ENCODE measurements at places on chromosomes 6 and 20.

GRCh38 chr6:81002126-81002525 is 750.4 kb downstream of the TENT5A start:
- no peak for DNase-seq

DNA sequence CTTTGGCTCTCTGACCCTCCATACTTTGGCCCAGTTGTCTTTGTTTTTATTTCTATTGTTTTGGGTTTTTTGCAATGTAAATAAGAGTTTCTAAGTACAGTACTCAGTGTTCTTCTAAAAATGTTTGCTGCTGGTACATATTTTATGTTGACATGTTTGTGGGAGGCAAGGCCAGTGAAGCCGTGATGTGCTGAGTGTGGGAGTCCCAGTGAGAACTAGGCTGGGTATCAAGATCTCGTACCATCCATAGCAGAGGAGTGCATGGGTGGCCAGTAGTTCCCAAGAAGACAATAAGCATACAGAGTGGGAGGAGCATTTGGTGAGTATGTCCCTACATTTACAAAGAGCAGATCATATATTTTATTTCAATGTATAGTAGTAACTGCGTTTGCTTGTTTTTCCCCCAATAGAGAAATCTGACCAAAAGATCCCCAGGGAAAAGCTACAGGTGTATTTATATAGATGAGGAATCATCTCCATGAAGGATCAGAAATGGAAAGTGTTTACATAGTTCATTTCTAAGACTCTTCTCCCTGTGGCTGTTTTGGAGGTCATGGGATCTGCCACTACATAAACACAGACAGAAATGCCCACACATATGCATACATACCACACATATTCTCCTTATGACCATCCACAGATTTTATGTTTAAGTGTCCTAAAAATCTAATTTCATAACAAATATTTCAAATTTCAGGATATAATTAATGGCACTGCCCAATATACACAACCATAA is 285.9 kb downstream of the ALDH8A1 start:
- DNase-seq, result no peak

GRCh38 chr6:142302421-142303175 is 791 bp downstream of the ADGRG6 start:
- DNase-seq, result no peak

DNA sequence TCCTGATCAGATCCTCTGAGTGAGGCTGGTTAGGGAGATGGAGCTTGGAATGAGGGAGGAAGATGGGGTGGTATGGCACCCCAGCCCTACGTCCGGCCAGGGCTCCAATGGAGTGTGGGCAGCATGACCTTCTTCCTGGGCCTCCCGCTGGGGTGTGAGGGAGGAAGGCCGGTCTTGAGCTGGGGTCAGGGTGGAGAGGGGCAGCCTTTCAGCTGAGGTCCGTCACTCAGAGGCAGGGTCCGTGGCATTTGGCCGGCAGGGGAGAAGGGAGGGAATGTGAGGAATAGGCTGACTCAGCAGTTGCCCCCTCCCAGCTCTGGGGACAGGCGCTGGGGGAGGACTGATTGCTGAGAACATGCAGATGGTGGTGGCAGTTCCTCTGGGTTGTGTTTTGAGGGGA is 25.5 kb upstream of the VEGFA start:
- DNase-seq, result no peak

- DNase-seq, result no peak
Observed at GRCh38 chr6:136085370-136086115, 164.6 kb downstream of the MTFR2 start.

GRCh38 chr6:67629258-67629657 is 1005.8 kb upstream of the ADGRB3 start:
- no peak for DNase-seq

DNA sequence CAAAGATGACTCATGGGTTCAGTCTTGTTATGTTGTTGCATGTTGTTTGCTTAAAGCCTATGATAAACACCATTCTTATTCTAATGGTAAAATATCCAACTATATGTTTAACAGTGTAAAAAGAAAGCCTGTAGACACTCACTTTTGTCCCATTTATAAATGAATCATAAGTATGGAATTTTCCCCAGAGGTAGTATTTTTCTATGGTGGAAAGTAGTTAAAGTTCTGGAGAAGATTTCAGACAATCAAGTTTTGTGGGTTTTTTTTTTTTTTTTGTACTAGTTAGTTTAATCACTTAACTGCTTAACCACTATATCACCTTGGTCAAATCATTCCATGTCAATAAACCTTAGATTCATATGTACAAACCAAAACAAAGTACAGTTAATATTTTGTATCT is 35.8 kb downstream of the PTCHD4 start:
- DNase-seq, result no peak

DNA sequence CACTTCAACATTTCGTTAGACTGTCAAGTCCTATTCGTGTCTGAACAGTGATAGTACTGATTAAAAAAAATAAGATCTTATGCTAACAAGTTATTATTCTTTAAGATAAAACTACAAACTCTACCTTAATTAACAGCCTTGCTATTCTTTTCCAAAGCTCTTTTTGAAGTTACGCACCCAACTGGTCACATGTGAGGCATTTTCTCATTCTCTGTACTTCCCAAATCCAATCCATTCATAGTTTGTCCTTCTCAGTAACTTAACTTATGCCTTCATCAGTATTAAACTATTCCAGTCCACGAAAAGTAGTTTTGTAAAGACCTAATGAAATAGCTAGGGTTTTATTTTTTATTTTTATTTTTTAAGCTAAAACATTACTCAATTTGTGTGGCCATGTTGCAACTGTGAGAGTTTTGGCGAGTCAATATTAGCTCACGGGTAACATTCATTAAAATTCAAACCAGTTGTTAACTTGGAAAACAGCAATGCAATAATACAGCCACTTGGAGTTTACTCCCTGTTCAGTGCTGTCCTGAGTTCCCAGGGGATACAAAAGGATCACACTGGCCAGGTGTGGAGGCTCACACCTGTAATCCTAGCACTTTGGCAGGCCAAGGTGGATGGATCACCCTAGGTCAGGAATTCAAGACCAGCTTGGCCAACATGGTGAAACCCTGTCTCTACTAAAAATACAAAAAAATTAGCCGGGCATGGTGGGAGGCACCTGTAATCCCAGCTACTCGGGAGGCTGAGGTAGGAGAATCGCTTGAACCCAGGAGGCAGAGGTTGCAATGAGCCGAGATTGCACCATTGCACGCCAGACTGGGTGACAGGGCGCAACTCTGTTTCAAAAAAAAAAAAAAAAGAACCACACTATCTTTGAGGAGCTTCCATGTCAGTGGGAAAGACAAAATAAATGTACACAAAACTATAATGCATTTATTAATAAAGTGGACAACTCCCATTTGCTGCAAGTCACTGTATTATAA is 27.9 kb upstream of the EEF1A1 start:
- no peak for DNase-seq

DNA sequence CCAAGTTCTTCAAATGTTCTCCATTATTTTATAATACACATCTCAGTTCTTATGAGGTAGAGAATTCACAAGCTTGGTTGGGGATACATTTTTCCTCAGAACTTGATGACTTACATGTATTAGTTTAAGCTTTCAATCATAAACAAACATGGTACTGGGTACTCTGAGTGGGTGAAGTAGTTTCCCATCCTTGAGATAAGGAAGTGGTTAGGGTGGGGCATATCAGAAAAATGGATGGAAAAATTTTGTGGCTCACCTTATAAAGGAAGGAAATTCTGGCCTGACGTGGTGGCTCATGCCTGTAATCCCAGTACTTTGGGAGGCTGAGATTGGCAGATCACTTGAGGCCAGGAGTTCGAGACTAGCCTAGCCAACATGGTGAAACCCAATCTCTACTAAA is 52.0 kb downstream of the CD164 start:
- no peak for DNase-seq

GRCh38 chr6:136500414-136500813 is 49.8 kb downstream of the MAP7 start:
- no peak for DNase-seq

- peak; percentile 50 for DNase-seq
Observed at GRCh38 chr6:5302220-5302946, 41.1 kb downstream of the FARS2 start.

GRCh38 chr20:47315339-47316056 is 41.0 kb downstream of the ZMYND8 start:
- no peak for DNase-seq

DNA sequence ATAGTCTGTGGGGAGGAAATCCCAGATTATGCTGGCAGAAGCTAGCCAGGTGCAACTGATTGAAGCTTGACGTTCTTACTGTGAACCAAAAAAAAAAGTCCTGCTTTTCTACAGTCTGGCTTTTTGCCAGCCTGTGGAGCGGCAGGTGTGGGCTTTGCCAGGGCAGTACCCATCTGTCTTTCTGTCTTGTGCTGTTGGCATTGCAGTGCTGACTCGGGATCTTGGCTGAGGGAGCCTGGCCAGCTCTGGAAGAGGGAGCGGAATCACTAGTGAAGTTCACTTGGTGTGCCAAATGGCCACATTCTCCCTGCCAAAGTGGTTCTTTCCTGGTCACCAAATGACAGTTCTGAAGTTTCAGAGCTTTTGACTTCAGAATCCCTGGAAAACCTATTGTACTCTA is 5.0 kb downstream of the KIF3B start:
- DNase-seq, result no peak

GRCh38 chr6:113633638-113634037 is 223.5 kb upstream of the MARCKS start:
- no peak for DNase-seq

DNA sequence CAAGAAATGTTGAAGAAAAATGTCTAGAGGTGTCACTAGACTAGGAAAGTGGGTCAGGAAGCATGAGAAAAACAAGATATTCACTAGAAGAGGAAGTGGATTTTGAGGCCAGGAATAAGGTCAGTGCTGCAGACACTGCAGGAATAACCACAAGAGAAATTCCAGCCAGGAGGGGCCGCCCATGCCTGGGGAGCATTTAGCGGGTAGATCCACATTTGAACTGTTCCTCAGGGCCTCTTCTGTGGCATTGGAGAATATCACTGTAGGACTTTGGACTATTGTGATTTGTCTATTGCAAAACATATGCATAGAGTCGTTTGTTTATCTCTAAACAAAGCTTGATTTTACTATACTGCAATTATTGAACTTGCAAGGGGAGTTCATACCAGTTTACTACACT is 49.6 kb upstream of the CCDC28A start:
- no peak for DNase-seq

DNA sequence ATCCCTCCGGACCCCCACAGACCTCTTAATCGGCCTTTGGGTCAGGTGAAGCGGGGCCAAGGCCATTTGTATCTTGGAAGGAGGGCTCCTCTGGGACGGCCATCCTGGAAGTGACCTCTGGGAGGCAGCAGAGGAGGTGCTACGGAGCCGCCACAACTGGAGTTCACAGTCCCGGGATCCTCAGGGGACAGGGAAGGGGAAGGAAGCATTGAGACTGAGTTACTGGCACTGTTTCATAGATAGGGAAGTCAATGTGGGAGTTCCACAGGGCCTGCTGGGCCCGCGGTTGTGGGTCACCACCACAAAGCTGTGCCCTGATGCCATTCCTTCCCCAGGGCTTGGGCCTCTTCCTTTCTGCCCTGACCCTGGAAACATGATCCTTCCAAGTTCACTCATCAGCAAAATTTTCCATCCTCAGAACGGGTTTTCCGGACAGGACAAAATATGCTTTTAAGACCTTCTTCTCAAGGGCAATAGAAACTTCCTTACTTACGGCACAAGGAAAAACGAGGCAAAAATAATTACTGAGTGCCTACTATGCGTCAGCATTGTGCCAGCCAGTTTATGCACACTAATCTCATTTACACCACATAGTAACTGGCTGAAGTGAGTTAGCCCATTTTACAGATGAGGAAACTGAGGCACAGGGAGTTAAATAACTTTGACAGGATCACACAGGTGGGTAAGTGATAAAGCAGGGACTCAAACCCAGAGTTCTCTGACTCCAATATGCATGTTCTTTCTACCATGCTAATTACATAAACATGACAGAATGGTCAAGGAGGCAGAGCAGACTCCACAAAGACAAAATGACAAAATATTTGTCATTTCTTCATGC is 143.8 kb downstream of the UNC5CL start:
- no peak for DNase-seq

DNA sequence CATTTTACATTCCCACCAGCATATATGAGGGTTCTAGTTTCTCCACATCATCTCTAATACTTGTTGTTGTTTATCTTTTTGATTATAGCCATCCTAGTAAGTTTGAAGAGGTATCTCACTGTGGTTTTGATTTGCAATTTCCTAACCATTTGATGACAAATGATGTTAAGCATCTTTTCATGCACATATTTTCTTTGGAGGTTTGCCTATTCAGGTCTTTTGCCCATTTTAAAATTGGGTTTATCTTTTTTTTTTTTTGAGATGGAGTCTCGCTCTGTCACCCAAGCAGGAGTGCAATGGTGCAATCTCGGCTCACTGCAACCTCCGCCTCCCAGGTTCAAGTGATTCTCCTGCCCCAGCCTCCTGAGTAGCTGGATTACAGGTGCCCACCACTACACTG is 4.0 kb downstream of the RBCK1 start:
- no peak for DNase-seq

DNA sequence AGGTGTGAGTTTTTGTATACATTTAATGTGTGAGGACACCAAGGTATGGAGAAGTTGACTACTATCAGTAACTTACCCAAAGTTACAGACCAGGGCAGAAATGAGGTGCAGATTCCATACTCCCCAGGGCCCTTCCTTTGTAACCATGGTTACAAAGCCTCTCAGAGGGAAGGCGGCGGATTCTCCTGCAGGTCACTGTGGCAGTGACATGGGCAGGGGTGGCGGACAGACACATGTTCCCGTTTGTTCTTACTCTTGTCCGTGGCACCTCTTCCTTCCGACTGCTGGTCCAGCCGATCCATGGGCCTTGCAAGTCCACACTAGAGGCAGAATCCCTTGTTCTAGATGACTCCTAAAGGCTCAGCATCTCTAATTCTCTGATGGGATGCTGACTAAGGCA is 43.0 kb downstream of the PDYN start:
- no peak for DNase-seq

DNA sequence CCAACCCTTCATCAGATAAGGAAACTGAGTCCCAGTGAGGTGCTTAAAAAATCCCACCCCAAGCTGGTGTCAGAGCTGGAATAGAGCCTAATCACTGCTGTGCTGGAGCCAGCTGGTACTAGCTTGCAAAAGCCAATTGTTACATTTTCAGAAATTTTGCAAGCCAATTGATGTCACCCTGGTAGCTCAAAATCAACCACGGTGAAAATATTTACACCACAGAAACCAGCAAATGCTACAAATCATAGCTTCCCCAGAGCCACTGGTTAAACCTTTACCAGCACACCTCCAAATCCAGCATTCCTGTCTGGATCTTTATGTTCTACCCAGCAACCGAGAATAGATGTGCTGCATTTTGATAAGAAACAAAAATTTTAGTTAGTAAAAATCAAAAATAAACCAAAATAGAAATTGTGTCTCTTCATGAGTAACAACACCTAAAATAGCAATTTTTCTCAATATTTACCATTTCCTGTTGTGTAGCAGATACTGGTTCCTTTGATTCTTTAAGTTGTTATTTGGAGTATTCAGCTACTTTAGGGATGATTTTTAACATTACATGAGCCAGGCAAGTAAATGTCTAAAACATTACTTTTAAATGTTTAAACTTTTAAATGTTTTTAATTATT is 7.2 kb upstream of the LCA5 start:
- no peak for DNase-seq

GRCh38 chr6:41072836-41073202 is at the start of gene NFYA:
Gene NFYA, plus strand, starts transcription at chr6:41072974. Its CDS starts 6,116 bp downstream, at chr6:41079090.
- peak; percentile 99 for DNase-seq

Measured in stimulated activated CD4-positive, alpha-beta T cell treated with anti-CD3 and anti-CD28 coated beads, Interleukin-4, amount 100 ng/mL, for 48 hours (primary cell).